ENCODE measurements at places on chromosomes 4 and X.
A peak's percentile ranks its signal among the peaks of the same experiment; 100 is the strongest.

DNA sequence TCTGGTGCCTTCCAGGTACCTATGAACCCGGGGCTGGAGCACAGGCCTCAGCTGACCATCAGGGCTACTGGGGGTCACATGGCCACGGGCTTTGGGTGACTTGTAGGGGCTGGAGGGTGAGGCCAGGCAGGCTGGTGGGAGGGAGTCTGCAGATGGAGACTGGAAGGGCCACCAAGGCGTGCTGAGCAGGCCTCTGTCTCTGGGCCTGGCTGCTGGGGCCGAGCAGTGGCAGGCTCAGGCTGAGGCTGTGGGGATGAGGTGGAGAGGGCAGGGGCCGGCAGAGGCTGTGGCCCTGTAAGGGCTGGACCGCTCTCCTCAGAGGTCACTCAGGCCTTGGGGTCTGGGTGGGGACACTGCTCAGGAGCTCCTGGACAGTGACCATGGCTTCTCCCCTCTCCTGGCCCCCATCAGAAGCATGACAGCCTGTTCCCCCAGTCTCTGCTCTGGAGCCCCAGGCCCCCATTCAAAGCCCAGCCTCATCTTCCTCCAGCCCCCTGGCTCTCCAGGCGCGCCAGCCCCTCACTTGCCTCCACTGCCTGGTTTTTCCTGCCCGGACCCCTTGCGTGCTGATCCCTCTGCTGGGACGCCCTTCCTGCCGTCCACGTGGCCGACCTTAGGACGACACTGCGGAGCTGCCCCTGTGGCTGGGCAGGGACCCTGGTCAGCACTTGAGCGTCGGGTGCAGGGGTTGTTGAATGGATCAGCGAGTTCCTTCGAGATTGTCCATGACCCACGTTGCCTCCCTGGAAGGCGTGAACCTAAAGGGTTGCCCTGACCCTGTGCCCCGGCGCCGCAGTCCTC, 11.1 kb upstream of the NAT8L start:
- DNase-seq: no peak

DNA sequence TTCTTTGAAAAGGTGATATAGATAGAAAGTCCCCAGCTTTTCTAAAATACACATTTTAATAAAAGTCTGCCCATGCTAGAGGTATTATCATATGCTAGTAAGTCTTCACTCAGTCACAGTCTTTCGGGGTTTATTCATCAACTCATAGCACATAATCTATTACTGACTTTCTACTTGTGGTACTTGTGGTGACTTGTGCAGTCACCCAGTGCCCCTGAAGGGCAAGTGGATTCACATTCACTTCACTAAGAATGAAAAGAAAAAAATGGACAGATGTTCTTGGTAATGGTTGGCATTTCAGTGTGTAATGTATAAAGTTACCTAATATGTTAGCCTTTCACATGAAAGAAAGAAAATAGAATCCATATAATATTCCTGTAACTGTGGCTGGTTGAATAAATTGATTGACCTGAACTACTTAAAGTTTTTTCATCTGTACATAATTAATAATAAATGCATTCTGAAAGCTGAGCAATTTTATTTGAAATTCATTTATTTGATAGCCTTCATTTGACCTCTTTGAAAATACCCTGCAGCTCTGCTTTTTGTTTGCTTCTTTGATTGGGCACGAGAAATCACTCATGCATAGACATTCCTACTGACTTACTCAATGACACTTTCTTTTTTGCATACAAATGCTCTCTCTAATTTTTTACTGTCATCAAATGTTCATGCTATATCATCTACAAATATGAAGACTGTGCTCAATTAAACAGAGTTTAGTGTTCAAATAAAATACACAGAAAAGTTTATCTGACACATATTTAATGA, 39.5 kb upstream of the ZNF330 start:
- no peak for DNase-seq

GRCh38 chr4:612749-613125, 12.6 kb upstream of the PDE6B start:
- DNase-seq: no peak

DNA sequence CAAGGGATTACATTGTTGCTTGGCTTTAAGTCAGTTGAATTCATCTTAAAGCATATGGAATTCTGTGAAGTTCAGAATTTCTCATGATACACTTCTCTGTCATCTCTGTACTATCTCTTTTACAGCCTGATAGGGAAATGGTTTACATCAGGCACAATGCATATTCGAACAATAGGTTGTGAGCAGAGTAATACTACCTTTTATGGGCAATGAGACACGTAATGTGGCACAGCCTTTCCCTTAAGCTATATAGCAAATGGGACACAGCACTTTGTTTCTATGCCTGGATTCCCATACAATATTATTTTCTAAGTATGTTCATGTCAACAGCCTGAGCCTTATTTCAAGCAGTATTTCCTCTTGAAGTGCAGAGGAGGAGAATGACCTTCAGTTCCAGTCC, 58.4 kb downstream of the SYNPO2 start:
- no peak for DNase-seq

DNA sequence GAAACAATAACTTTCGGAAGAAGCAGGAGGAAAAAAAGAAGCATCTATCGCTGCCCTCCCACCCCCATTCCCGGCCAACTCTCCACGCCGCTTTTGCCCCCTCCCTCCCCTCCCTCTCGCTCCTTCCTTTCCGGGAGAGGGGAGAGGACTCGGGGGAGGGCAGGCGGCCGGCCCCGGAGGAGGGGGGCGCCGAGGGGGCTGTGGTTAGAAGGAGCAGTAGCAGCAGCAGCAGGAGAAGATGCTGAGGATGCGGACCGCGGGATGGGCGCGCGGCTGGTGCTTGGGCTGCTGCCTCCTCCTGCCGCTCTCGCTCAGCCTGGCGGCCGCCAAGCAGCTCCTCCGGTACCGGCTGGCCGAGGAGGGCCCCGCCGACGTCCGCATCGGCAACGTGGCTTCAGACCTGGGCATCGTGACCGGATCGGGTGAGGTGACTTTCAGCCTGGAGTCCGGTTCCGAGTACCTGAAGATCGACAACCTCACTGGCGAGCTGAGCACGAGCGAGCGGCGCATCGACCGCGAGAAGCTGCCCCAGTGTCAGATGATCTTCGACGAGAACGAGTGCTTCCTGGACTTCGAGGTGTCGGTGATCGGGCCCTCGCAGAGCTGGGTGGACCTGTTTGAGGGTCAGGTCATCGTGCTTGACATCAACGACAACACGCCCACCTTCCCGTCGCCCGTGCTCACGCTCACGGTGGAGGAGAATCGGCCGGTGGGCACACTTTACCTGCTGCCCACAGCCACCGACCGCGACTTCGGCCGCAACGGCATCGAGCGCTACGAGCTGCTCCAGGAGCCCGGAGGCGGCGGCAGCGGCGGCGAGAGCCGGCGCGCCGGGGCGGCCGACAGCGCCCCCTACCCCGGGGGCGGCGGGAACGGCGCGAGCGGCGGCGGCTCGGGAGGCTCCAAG, 1.3 kb downstream of the PCDH7 start:
- DNase-seq: peak; percentile 31

- no peak for DNase-seq
These were observed 77.3 kb downstream of the PHEX start for GRCh38 chrX:22109442-22109841.

- DNase-seq: no peak
These were observed 50.1 kb downstream of the RHOH start for GRCh38 chr4:40246938-40247337.

All from GM13976 (cell line).